ENCODE measurements at places on chromosomes 12 and 14.
A peak's percentile ranks its signal among the peaks of the same experiment; 100 is the strongest.

DNA sequence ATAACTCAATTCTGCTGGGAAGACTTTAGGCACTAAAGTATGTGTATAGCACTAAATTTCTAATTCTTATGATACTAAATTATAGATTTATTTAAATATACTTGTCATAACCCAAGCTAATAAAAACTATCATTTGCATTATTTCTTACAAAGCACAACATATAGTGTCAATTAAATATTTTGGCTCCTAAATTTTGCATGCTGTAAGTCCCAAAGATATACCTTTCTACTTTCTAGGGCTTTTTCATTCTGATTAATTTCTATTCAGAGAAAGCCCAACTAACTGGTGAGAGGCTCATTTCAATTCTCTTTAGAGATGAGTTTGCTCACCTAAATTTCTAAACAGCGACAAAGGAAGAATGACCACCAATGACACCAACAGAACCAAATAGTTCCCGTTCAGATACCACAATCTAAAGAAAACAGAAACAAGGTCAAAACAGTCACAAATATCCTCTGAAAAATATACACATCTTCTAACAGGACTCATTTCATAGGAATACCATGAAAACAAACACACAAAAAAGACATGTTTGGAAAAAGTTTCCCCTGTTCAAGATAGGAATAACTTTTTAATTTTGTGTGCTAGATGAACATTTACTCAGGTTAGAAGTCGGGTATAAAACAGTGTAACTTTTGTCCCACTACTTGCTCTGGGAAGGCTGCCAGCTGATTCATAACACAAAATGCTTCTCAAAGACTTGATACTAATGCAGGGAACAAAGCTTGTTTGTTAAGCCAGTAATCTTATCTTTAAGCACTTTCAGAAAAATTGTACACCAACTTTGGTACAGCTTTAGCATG is 7.6 kb downstream of the SLC38A2 start:
- no peak for DNase-seq

- no peak for DNase-seq
Measured at GRCh38 chr12:53551889-53552291, 44.6 kb upstream of the NPFF start.

DNA sequence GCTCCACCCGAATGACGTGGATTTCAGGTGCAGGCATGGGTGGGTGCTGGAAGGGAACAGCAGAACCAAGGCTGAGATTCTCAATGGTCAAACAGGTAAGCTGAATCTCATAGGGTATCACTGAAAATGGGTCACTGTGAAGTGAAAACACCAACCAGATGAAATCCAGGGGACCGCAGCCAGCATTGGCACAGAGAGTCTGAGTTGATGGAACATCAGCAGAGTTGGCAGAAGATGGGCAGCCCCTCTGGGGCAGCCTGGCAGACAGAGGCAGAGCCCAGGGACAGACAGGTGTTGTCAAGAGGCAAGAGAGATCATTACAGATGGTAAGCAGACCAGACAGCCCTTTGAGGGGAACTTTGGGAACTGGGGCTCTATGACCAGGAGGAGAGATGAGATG is 48.0 kb downstream of the ACTN1 start:
- no peak for DNase-seq

- DNase-seq = no peak
Measured at GRCh38 chr14:101814934-101815333, 53.4 kb downstream of the PPP2R5C start.

DNA sequence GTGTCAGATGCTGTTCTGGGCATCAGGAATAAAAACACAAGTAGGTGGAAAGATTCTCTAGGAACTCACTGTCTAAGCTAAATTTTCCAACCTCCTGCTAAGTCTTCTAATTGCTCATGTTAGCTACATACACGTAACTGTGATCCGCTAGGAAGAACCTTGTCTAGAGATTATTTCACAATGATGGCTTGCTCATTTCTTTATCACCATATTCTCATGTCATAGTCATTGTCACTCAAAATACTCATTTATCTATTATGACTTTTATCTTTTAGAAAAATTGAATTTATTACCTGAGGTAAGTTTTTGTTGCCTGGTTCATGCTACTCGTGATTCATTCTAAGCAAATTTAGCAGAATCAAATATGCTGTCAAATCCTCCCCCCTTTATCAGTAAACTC is 1402.4 kb upstream of the FLRT2 start:
- DNase-seq = no peak

- DNase-seq = no peak
Measured at GRCh38 chr12:3905664-3906063, 32.5 kb upstream of the PARP11 start.

DNA sequence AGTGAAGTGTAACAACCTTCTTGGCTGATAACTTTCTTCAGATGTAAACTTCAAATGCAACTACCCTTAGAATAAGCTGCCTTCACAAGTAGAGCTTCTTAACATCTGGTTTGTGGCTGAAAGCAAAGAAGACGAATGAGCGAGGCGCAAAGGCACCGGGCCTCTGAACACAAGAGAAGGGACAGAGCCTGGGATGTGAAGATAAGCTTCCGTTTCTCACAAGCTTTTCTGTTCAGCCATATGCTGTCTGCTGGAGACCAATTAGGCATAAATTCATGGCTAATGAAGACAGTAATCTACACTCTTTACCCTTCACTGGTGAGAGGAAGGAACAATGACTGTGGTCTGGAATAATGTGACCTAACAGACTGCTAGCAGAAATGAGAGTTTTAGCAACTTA is 195.2 kb downstream of the ATXN7L3B start:
- no peak for DNase-seq

GRCh38 chr12:124646385-124647230 is 79.2 kb upstream of the NCOR2 start:
- peak; percentile 69 for DNase-seq

GRCh38 chr14:97100306-97100705 is 303.1 kb downstream of the VRK1 start:
- no peak for DNase-seq

DNA sequence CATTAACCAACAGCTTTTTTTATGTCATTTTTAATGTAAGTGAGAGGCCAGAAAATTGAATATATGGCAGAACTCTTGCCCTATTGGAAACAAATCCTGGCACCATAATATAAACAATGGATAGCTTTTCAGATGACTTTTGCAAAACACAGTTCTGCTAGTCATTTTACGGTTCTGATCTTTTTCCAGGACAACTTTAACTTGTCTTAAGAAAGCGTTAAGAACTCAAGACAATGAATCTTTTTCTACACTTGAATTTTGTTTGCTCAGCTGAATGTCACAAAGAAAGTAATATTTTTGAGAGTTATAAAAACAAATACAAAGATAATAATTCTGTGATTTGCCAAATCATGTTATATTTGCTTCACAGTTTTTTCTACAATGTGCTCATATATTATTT is 13.2 kb downstream of the KERA start:
- no peak for DNase-seq

DNA sequence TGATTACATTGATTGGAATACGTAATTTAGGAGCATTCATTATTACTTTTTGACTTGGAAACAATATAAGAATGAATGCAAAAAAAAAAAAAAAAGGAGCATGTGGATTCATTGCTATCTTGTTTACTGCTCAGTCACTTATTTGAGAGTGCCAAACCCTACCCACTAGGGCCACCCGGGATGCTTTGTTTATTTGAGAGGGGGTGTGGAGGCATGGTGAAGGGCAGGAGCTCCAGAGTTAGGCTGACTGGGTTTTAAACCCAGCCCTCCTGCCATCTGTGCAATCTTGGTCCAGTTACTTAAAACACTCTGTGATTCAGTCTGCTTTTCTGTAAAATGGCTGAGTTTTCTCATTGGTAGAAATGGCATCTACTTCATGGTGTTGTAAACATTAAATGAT is 195.2 kb downstream of the RAD51B start:
- no peak for DNase-seq

DNA sequence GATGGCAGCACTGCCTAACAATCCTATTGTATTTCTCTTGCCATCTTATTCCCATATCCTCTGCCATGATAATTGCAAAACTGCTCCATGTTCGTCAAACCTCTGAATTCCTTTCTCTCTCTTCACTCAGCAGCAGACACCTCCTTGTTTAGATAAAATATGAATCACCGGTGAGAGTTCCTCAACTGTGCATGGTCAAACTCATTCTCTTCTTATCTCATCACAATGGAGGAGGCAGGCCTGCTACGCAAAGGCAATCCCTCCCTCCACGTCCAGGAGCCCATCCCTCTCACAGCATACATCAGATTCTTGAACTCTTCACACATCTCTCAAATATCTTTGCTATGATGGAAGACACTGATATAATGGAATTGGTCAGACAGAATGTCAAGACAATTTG is 90.1 kb upstream of the DAAM1 start:
- DNase-seq = no peak

DNA sequence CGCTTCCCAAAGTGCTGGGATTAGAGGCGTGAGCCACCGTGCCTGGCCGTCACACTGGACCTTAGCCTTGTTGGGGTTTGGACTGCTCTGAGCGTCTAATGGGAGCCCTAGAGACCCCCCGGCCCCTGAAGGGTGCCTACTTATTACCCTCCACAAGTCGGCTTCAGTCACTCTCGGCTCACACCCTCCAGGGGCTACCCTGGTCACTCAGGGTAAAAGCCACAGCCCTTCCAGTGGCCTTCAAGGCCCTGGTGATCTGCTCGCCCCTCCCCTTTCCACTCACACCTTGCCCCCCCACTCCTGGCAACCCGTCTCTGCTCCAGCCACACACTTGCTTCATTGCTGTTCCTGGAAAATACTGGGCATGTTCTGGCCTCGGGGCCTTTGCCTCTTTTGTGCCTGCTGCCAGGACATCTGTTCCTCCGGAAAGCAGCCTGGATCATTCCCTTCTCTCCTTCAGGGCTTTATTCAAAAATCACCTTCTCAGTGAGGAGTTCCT is 3.6 kb upstream of the MORN3 start:
- no peak for DNase-seq

GRCh38 chr14:83282706-83283105 is 1749.1 kb upstream of the SEL1L start:
- DNase-seq = no peak

- no peak for DNase-seq
Measured at GRCh38 chr12:41287500-41288141, 99.5 kb downstream of the PDZRN4 start.

DNA sequence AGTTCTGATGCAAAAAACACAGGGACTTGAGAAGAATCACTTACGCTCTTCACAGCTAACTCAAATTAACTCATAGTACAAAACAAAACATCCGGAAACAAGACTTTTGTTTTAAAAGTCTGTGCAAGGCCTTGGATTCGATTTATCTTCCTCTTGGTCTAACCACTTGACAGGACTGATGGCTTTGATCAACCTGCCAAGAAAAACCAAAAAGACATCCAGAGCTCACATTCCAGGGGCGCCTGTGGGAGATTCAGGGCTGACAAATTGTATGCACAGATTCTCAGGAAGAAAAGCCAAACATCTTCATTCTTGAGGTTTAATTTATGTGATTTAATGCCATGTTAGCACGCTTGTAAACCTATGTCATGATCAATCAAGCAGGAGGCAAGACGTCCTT is 129.1 kb upstream of the TMCC3 start:
- DNase-seq = no peak

DNA sequence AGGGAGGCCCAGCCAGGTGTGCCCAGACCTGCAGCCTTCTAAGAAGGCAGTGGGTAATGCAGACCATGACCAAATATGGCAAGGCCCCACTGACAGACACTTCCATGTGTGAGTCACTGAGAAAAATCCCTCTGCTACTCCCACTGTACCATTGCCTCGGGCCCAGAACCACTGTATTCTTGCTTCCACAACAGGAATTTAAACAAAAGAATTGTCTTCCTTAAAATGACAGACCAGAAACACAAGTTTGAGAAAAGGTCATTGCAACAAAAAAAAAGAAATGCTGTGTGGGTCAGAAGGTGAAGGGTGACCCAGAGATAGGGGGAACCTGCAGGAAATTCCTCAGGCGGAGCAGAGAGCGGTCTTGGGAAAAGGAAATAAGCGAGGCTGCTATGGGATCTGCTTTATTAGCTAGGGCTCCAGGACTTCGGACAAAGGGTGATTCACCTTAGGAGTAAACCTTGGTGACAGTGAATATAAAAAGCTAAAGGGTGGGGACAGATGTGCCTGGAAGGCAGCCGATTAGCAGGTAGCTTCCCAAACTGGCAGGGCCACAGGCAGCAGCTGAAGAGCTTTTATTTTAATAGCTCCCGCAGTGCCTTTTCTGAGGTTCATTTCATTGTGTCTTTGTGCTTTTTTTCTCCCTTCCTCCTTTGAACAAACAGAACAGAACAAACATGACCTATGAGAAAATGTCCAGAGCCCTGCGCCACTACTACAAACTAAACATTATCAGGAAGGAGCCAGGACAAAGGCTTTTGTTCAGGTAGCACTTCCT is 185.3 kb upstream of the BCL2L14 start:
- no peak for DNase-seq

DNA sequence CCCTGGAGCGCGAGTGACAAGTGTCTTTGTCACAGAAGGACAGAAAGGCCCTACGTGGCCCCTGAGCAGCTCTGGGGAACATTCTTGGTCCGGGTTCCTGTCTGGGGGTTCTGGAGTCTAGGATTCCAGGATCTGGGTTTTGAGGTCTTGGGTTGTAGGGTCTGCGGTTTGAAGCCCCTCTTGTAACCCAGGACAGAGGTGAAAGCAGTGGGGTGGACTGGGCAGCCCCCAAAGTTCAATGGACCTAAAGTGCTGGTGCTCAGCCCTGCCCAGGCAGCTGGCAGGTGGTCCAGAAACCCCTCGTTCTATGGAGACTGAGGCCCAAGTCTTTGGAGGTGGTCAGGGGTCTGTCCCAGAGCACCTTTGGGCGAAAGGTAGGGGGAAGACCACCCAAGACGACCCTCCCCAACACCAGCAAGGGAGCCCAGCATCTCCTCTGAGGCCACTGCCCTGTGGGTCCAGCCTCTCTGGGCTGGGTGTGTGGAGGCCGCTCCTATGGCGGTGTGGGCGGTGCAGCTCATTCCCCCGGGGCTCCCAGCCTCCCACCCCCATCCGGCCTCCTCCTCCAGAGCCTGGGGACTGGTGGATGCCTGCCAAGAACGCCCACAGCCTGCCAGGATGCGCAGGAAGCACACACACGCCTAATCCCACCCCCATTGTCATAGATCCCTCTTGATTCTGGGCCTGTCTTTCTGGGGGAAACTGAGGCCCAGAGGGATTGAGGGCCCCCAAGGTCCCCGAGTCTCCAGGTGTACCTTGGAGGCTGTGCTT is 30.2 kb upstream of the ANKRD9 start:
- DNase-seq = no peak

DNA sequence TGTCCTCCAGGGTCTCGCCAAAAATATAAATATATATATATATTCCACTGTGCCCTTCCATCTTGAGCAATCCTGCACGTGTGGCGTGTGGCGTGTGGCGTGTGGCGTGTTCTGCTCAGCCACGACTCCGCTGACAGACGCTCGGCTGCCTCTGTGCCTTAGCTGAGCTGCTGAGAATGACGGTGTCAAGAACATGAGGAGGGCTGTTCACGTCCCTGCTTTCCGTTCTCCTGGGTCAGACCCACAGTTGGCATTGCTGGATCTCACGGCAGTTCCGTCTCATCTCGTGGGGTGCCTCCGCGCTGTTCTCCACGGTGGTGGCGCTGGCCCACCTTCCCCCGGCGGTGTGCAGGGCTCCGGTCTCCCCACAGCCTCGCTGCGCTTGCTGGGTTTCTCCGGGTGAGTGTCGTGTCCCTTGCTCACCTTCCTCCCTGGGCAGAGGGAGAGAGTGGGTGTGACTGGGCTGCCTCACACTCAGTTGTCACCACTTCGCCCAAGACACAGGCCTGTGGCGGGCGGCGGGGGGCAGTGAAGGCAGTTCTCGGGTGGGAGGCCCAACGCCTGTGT is 9.4 kb downstream of the GPR132 start:
- no peak for DNase-seq

- no peak for DNase-seq
Measured at GRCh38 chr14:100773331-100774163, 46.9 kb downstream of the DLK1 start.

- no peak for DNase-seq
Measured at GRCh38 chr14:84042992-84043391, 1487.0 kb upstream of the FLRT2 start.

All from stimulated activated CD4-positive, alpha-beta T cell treated with anti-CD3 and anti-CD28 coated beads, TNF-alpha, amount 100 ng/mL, for 24 hours (primary cell).